ENCODE measurements at places on chromosomes 11 and 22.

- no peak for DNase-seq
These were observed 124.5 kb downstream of the ARHGAP8 start for GRCh38 chr22:44876921-44877320.

- no peak for DNase-seq
These were observed 49.5 kb downstream of the PACS1 start for GRCh38 chr11:66119348-66120133.

DNA sequence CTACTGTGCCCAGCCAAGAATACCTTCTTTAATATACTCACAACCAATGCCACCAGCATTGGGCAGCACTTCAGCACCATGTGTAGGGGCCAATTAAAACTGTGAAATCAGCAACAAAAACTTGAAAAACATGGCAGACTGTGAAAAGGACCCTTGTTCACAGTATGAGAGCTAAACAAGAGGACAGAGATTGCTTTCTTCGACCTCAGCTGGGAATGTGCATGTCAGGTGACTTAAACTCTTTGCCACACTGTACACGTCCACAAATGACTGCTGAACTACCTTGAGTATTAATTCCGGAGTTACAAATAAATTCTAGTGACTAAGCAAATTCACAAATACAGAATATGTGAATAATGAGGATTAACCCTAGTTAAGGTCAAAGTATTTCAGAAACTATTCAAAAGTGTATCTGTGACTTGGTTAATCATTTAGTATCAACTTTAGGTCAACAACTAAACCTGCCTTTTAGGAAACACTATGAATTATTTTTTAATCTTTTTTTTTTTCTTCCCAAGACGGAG lies 33.0 kb downstream of the DDX6 start:
- no peak for DNase-seq

GRCh38 chr11:129163714-129164164 lies 28.4 kb downstream of the ARHGAP32 start:
- no peak for DNase-seq

GRCh38 chr22:32841175-32841574 lies 39.7 kb downstream of the TIMP3 start:
- DNase-seq = no peak
